ENCODE measurements at places on chromosomes 4 and X.

DNA sequence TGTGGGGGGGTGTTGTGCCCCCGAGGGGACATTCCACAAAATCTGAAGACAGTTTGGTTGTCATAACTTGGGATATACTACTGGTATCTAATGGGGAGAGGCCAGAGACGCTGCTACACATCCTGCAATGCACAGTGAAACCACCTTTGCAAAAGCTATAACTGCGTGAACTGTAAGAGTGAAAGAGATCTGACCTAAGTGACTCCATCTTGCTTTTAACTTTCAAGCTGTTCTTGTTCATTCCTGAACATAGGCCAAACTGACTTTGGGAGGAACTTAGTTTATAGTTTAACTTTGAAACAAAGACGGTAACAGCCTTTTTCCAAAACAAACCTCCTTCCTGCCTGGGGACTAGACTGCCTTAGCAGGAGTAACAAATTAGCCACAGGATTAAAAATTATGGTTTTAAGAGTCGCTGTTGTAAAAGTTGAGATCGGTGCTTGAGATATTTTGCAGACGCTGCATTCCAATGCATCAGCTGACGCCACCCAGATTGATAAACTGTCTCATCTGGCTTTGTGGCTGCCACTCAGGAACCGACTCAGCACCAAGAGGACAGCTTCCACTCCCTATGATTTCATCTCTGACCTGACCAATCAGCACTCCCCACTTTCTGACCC, 70.9 kb downstream of the ATXN3L start:
- no peak for DNase-seq

GRCh38 chr4:166903408-166903807, 330.9 kb downstream of the SPOCK3 start:
- no peak for DNase-seq

GRCh38 chrX:16653424-16653823, 3.5 kb downstream of the S100G start:
- no peak for DNase-seq

DNA sequence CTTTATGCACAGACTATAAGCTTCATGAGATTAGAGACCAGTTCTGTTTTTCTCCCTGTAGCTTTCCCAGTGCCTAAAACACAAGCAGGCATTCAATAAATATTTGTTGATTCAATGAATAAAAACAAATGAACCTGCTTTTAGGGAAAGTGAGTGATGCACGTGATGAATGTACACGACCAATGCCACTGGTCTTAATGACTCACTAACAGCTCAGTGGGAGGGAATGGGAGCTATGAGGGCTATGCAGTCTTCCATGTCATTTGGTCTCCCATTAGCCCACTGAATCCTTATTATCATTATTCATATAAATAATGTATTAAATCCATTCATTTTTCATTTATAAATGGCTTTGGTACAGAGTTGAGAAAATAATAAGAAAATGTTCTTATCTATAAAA, 247.4 kb downstream of the FBXO8 start:
- no peak for DNase-seq

GRCh38 chrX:13875572-13875971, 58.7 kb upstream of the GPM6B start:
- no peak for DNase-seq

DNA sequence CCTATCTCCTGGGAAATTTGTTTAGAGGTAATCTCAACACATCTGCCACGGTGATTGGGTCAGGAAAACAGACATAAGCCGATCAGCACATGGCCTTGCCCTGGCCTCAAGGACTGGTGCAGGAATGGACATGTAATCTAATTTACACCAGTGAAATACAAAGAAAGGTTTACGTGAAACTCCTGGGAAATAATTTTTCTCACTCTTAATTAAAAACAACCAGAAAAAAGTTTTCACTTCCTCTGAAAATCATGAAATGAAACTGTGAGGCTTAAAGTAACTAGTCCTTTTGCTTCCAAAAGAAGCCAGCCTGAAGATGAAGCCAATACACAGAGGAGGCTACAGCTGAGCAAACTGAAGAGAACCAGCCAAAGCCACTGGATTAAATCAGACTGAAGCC, 154.1 kb upstream of the FAM241A start:
- DNase-seq = no peak

- no peak for DNase-seq
Measured at GRCh38 chr4:52665592-52665991, 6.5 kb upstream of the USP46 start.

DNA sequence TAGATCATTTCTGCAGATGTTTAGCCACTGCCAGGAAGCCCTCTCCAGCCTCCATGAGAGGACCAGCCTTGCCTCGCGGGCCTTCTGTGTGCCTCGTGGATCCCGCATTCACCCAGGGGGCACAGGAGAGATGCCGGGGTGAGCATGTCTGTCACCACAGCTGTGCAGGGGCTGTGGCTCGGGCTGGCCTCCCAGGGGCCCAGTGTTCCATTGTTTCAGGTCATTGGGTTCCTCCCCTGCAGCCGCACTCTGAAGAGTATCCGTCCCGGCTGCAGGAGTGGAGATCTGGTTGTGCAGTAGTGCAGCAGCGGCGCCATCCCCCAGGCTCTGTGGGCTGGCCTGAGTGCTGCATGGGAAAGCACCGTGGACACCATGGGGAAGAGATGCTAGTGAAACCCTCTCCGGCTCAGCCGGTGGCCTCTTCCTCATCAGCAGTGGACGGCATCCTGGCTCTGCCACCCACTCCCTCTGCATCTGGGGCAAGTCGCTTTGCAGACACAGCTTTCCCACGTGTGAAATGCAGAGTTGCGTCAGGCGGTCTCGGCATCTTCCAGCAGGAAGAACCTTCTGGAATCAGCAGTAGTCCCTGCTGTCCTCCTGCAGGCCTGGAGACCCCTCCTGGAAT, 29.1 kb downstream of the TBC1D14 start:
- no peak for DNase-seq

GRCh38 chr4:108484187-108484586, 136.2 kb upstream of the RPL34 start:
- no peak for DNase-seq

- no peak for DNase-seq
Measured at GRCh38 chr4:147963839-147964238, 232.0 kb downstream of the ARHGAP10 start.

DNA sequence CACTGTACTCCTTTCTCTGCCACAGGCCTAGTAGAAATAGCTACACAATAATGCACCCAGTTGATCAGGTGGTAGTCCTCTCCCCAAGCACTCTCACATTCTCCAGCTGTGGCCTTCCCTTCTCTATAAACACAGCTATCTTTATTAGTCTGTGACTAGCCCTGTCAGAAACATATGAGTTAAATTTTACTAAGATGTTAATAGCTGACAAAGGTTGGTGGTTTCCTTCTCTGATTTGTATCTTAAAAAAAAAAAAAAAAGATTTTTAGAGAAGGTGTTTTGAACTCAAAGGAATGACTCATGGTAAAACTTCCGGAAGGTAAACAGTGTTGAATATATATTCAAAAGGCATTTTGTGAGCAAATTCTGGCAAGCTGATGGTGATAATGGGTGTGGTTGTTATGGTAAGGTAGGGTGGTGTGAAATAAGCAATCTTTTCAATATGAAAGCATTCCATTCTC, 327.4 kb downstream of the PPP3CA start:
- no peak for DNase-seq

GRCh38 chrX:37357436-37357835, 8.3 kb downstream of the PRRG1 start:
- no peak for DNase-seq

GRCh38 chrX:119753639-119754257, 4.6 kb upstream of the SOWAHD start:
- peak; percentile 37 for DNase-seq

- DNase-seq = no peak
Measured at GRCh38 chr4:5120468-5120867, 69.2 kb downstream of the STK32B start.

- DNase-seq = no peak
Measured at GRCh38 chr4:152118819-152119553, 358.2 kb upstream of the GATB start.

- no peak for DNase-seq
Measured at GRCh38 chr4:90842960-90843359, 715.8 kb downstream of the CCSER1 start.

DNA sequence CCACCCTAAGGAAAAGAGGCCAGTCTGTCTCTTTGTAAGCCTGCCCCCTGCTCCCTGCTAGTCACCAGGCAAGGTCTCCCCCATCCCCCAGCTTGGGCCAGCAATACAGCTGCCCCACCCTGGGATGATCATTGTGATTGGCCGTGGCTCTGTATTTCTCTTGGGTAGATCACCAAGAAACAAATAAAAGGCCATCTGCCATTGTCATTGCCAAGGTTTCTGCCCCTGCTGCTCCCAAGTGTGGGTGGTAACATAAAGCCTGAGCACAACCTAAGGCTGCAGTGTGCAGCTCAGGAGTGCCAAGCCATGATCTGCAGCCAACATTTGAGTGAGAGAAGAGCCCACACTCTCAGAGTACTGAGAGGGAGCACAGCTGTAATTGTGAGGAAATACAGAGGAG, 241.0 kb upstream of the POF1B start:
- DNase-seq = no peak

GRCh38 chr4:27861381-27861787, 1000.7 kb downstream of the STIM2 start:
- DNase-seq = no peak

- no peak for DNase-seq
Measured at GRCh38 chr4:104941661-104942062, 205.0 kb upstream of the TET2 start.

DNA sequence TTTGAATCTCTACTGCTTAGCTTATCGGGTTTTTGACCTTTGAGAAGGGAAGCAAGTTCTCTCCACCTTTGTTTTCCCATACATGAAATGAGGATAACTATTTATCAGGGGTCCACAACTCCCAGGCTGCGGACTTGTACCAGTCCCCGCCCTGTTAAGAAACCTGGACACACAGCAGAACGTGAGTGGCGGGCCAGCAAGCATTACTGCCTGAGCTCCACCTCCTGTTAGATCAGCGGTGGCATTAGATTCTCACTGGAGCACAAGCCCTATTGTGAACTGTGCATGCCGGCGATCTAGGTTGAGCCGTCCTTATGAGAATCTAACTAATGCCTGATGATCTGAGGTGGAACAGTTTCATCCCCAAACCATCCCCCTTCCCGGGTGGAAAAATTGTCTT, 579.5 kb downstream of the GALNTL6 start:
- no peak for DNase-seq

GRCh38 chrX:30690330-30690729, 37.1 kb downstream of the GK start:
- DNase-seq = no peak

DNA sequence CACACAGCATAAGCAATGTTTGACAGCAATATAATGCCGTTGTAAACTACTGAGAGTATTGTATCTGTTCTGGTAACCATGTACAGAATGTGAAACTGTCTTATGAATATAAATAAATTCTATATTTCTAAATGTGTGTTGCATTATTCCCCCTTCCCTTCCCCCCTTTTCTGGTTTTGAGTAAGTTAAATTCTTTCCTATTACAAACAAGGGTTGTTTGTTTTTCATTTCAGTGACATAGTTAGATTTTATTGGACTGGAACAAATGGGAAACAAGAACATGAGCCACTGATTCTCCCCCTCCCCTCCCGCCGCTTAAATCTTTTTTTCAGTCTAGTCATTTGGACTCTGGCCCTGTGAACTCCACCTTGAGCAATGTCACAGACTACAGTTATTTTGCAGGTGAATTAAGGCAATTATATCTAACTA, 69.8 kb downstream of the GPAT3 start:
- no peak for DNase-seq

DNA sequence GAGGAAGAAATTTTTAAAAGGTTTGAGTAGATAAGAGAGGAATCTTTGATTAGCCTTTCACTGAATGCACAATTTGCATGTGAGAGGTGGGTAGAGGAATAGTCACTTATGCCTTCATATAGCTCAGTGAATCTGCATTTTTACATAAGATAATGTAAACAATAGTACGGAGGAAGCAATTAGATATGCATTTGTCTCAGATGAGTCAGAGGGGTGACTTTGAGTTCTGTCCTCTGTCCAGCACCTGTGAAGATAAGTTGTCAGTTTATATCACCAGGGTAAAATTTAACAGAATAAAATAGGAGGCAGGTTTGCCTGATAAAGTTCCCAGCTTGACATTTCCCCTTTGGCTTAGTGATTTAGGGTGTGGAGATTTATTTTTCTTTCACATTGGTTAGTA, 841.9 kb downstream of the PCDH18 start:
- no peak for DNase-seq

DNA sequence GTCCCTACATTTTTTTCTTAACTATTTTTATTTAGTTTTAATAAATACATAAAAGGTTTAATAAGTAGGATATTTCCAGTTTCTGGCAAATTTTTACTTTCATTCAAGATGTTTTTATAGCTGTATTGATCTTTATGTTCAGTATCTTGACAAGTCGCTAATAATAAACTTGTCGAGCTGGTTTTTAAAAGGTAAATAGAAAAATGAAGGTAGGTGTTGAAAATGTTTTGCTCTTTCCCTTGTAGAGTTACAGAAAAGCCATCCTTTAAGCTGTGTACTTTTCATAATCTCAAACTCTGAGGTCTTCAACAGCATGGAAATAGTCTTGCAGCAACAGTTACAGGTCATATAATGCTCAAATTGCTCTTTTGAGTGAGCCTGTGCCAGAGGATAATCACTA, 52.6 kb downstream of the RS1 start:
- no peak for DNase-seq

- no peak for DNase-seq
Measured at GRCh38 chr4:170420255-170420693, 330.5 kb upstream of the AADAT start.

- no peak for DNase-seq
Measured at GRCh38 chr4:140130677-140131076, 23.3 kb downstream of the MAML3 start.

GRCh38 chrX:23857363-23857762, 50.4 kb downstream of the APOO start:
- DNase-seq = no peak

DNA sequence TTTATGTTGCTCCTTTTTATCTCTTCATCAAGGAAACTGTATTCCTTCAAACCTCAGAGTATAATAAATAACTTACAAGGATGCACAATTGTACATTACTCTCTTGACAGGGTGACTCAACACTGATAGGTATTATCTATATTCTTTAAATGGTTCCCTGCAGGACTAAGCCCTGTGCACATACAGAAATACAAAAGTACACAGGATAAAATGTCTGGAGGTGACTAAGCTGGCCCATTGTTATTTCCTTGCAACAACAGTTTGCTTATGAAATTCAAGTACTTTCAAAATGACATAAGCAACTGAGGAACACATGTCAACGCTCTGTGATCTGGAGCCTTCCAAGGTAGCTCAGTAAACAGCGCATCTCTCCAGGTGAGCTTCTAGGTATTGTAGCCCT, 83.8 kb upstream of the RPL34 start:
- DNase-seq = no peak

- DNase-seq = no peak
Measured at GRCh38 chr4:123462007-123462406, 65.4 kb downstream of the SPRY1 start.

DNA sequence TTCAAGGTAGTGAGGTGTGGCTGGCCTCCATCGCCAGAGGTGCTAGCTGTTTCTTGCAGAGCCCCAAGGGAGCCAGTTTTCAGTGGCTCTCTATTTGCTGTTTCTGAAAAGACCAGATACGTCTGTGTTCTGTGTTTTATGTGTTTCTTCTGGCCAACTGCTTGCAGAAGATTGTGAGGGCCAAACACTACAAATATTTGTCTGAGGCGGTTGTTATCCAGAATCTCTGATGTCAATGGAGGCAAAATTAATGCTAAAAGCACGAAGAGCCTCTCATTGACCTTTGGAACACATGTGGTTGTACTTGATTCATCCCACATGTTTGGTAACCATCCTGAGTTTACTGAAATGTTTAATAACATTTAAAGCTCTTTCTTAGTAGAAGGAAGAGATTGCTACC, 113.9 kb downstream of the CT47B1 start:
- DNase-seq = no peak

- DNase-seq = no peak
Measured at GRCh38 chrX:1475881-1476280, 23.2 kb upstream of the ASMTL start.

Measured in activated CD4-positive, alpha-beta T cell treated with anti-CD3 and anti-CD28 coated beads, Interleukin-2, amount 50 U/mL, for 48 hours (primary cell).